Type B pancreatic cell (in vitro differentiated cells): ENCODE measurements at places on chromosomes 11 and 22. TPM values are rescaled to one million over a fixed set of nuclear protein-coding genes. Genes with fewer than 3 reads are reported as not detected.

DNA sequence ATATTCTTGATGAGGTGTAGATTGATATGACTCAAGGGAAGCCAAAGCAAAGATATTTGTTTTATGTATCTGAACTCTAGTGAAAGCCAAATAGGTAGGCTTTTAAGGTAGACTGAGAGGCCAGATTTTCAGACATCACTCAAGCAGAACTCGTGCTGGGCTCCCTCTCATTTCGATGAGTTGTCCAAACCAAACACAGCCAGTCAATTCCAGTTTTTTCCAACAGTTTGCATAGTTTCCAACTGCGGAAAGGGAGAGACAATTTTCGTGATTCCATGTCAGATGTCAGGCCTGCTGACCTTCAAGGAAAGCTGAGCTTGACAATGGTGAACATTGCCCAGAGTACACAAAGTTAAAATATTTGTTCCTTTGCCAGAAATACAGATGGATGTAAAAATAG is 110.9 kb upstream of the MPPED2 start:
- no peak overlapping the region for H3K4me3 ChIP-seq
- no peak for DNase-seq
- H3K27ac ChIP-seq: no peak overlapping the region
- H3K36me3 ChIP-seq: no peaks in the 10 kb centered on the region
- H3K27me3 ChIP-seq: no peaks in the 10 kb centered on the region
- no peaks in the 10 kb centered on the region for H3K4me1 ChIP-seq

DNA sequence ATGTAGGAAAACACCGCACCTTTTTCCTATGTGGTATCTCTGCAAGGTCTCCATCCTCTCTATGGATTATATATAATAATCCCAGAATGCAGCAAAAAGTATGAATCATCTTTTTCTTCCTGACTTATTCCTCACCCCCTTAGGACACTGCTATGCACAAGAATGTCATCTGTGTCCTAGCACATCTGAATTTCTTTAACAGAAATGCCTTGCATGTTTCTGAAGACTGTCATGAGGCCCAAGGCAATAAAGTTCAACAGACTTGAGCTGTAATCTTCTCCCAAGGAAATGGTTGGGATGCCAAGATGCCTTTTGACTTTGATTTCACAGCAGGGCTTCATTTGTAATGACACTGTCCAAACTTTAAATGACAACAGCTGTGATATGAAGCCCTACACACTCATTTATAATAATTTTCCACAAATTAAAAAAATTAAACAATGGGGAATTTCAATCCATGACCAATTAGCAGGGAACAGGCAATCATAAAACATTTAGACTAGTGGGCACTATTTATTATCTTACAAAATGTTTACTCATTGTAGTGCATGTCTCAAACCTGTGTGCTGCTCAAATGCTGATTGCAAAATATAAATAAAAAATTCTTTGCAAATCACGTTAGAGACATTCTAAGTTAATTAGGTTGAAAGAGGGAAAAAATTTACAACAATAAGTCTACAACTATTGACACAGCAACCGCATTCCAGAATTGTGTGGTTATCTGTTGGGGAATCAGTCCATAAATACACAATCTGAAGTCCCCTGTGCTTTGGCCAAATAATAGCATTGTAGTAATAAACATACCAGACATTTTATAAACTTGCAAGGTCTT is 242.3 kb downstream of the SWAP70 start:
- H3K4me3 ChIP-seq: no peak overlapping the region
- H3K4me1 ChIP-seq: peaks cover 21% of the 10 kb centered on the region
- peak overlapping the region; percentile 70 for H3K27ac ChIP-seq
- H3K36me3 ChIP-seq: peaks cover 4% of the 10 kb centered on the region
- no peak for DNase-seq
- H3K27me3 ChIP-seq: no peaks in the 10 kb centered on the region

DNA sequence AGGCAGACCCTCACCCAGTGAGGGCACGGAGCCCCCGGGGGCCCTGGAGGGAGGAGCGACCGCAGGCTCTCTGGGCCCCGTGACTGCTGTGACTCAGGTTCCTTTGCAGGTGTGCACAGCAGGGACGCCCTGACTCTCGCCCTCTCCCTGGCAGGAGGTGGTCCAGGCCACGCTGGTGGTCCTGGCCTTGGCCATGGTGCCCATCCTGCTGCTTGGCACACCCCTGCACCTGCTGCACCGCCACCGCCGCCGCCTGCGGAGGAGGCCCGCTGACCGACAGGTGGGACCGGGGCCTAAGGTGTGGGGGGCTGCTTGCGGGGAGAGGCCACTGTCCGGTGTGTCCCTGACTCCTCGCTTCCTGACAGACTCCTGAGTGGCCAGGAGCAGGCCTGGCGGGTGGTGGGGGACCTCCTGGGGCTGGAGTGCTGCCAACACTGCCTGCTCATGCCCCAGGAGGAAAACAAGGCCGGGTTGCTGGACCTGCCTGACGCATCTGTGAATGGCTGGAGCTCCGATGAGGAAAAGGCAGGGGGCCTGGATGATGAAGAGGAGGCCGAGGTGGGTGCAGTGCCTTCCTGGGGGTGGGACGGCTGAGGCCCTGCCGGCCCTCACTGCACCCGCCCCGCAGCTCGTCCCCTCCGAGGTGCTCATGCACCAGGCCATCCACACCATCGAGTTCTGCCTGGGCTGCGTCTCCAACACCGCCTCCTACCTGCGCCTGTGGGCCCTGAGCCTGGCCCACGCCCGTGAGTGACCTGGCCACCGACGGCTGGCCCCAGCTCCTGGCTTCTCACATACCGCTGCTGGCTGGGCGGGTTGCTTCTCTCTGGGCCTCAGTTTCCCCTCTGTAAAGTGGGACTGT is 10.9 kb downstream of the TCIRG1 start:
- H3K4me1 ChIP-seq: peaks cover 16% of the 10 kb centered on the region
- no peak for DNase-seq
- no peaks in the 10 kb centered on the region for H3K36me3 ChIP-seq
- no peak overlapping the region for H3K27ac ChIP-seq
- H3K4me3 ChIP-seq: no peak overlapping the region

- H3K27ac ChIP-seq: peak overlapping the region; percentile 35
- DNase-seq: no peak
- H3K4me3 ChIP-seq: peak overlapping the region; percentile 34
- no peaks in the 10 kb centered on the region for H3K27me3 ChIP-seq
- peaks cover 47% of the 10 kb centered on the region for H3K4me1 ChIP-seq
- peaks cover 20% of the 10 kb centered on the region for H3K36me3 ChIP-seq
Measured at GRCh38 chr11:96194581-96195374, 148.2 kb downstream of the MAML2 start.

DNA sequence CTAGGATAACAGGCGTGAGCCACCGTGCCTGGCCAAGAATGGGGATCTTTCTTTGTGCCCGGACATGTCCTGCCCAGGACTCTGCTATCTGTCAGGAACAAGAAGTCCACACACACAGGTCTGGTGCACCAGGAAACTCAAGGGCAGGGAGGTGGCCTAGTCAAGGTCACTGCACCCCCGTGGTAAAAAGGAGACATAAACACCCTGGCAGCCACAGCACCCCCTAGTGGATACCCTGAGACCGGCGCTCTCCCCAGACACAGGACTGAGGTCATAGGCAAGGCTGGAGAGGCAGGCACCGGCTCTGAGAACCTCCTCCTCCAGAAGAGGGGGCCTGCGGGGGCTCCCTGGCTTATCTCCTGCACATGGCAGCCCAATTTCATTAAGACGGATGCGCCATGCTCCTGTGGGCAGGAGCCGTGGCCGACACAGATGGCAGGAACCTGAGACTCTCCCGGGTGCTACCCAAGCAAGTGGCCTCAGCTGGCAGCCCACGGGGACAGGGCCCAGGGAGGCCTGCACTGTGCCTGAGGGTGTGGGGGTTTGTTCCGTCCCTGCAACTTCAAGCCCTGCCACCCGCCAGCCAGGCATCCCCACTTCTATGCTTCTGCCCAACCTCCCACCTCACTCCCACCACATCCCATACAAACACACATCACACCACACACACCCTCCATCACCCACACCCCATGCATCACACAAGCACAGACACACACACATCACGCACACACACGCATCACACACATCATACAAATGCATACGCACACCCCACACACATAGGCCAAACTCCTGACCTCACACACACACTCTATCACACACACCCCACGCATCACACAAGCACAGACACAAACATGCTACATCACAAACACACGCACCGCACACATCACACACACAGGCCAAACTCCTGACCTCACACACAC is 19.6 kb downstream of the MACROD1 start:
- peaks cover 6% of the 10 kb centered on the region for H3K27me3 ChIP-seq
- no peak overlapping the region for H3K27ac ChIP-seq
- no peak for DNase-seq
- H3K4me1 ChIP-seq: peaks cover 22% of the 10 kb centered on the region

GRCh38 chr11:124301548-124301947 is 12.2 kb downstream of the OR8D1 start:
- H3K27me3 ChIP-seq: no peaks in the 10 kb centered on the region
- no peaks in the 10 kb centered on the region for H3K4me1 ChIP-seq
- no peak overlapping the region for H3K27ac ChIP-seq
- no peak for DNase-seq

DNA sequence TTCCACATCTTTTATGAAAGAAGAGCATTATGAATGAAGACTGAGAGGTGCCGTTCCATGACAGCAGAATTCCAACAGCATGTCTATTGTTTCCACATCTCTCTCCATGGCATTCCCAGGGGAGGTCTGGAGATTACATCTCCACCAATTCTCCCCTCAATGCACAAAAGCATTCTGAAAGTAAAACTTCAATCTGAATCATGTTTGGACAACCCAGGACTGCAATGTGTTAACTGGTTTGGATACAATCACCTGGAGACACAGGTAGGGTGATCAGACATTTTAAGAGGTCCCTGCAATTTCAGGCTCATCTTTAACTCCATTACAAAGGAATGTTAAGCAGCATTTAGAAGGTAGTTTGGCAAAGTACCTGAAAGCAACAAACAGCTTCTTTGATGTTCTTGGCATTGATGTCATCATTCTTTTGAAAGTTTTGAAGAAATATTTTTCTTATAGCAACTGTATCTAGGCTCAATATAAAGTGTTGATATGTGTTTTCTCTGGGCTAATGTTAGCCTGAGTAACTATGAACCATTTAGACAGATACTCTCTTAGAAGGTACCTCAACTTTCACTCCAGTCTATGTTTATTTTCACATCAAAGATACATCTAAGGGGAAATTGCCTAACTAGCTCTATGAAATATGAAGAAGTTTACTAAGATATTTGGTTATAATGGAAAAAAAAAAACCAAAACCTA is 181.4 kb upstream of the MTMR2 start:
- H3K4me3 ChIP-seq: peak overlapping the region; percentile 42
- no peak for DNase-seq
- peaks cover 4% of the 10 kb centered on the region for H3K36me3 ChIP-seq
- no peaks in the 10 kb centered on the region for H3K27me3 ChIP-seq
- H3K4me1 ChIP-seq: peaks cover 36% of the 10 kb centered on the region

DNA sequence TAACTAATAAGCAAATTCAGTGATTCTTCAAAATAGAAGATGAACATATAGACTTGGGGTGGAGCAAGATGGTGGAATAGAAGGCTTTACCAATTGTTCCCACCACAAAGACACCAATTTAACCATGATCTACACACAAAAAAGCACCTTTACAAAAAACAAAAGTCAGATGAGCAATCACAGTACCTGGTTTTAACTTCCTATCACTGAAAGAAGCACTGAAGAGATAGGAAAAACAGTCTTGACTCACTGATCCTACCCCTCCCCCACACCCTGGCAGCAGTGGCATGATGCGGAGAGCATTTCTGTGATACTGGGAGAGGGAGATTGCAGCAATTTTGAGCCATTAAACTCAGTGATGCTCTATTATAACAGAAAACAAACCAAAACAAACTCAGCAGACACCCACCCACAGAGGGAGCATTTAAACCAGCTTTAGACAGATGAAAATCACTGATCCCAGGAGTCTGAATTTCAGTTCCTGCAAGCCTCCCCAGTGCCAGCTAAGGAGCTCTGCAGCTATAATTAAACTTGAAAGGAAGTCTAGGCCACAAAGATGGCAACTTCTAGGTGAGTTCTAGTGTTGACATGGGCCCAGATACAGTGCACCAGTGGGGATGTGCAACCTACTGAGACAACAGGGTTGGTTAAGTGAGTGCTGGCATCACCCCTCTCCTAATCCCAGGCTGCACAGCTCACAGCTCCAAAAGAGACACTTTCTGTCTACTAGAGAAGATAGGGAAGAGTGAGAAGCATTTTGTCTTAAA is 161.8 kb upstream of the GRIA4 start:
- H3K36me3 ChIP-seq: no peaks in the 10 kb centered on the region
- DNase-seq: no peak
- no peak overlapping the region for H3K4me3 ChIP-seq
- no peaks in the 10 kb centered on the region for H3K27me3 ChIP-seq
- H3K4me1 ChIP-seq: no peaks in the 10 kb centered on the region

DNA sequence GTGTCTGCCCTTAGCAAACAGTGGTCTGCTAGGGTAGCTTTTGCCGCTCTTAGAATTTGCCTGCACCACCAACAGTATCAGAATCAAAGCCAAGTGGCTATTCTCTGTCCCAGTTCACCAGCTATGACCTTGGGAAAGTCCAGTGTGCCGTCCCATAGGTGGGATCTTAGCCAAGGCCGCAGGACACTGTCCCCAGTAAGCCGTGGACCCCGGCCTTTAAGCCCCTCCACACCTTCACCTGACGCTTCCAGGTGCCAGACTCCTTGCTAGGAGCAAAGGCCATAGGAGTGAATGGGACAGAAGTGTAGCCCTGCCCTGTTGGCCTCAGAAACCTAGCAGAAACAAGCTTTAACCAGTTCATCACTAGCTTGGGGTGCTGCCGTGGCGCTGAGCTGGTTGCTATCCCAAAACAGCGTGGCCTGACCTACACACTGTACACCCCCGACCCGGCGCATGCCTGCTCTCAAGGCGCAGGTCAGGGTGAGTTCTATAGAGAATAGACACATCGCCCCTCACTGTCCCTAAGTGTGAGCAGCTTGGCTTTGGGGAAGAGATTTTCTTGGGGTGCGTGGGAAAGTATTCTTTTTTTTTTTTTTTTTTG is 4.5 kb downstream of the FADD start:
- DNase-seq: no peak
- H3K36me3 ChIP-seq: peaks cover 16% of the 10 kb centered on the region
- no peak overlapping the region for H3K27ac ChIP-seq
- H3K4me3 ChIP-seq: no peak overlapping the region

GRCh38 chr22:40212121-40212520 is 34.4 kb downstream of the TNRC6B start:
- H3K36me3 ChIP-seq: peaks cover 12% of the 10 kb centered on the region
- H3K4me1 ChIP-seq: peaks cover 43% of the 10 kb centered on the region

- DNase-seq: no peak
- no peak overlapping the region for H3K4me3 ChIP-seq
- H3K36me3 ChIP-seq: peaks cover 19% of the 10 kb centered on the region
- no peaks in the 10 kb centered on the region for H3K27me3 ChIP-seq
Measured at GRCh38 chr22:36343720-36344105, 44.1 kb downstream of the MYH9 start.

DNA sequence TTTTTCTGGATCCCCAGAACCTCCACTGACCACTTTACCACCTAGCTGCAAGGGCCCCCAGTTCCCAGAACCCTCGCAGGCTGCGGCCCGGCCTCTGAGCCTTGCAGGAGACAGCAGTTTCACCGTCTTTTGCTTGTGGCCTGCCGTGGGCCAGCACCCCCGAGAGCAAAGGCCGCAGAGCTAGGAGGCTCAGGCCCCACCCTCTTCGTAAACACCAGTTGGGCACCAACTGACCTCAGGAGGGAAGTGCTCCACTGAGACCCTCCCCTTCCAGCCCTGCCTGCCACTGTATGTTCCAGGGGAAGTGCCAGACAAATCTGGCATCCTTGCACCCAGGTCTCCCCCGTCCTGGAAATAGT is 23.4 kb upstream of the CREB3L1 start:
- no peak overlapping the region for H3K4me3 ChIP-seq
- H3K27ac ChIP-seq: peak overlapping the region; percentile 53
- no peaks in the 10 kb centered on the region for H3K27me3 ChIP-seq
- H3K4me1 ChIP-seq: peaks cover 24% of the 10 kb centered on the region
- DNase-seq: no peak
- H3K36me3 ChIP-seq: no peaks in the 10 kb centered on the region

The LMF2 gene
- 65.5 and 74.0 TPM in 2 replicates for total RNA-seq

The MUC2 gene
- total RNA-seq: 1.5 and 2.7 TPM in 2 replicates

The POLR2L gene
- 106 and 134 TPM in 2 replicates for total RNA-seq

The UPK3A gene
- 0.29 and 0.62 TPM in 2 replicates for total RNA-seq

The KRTAP5-2 gene
- not detected in 2 replicates for total RNA-seq
